ENCODE measurements at places on chromosomes 12 and 14.
A peak's percentile ranks its signal among the peaks of the same experiment; 100 is the strongest.

- peak; percentile 68 for DNase-seq
Observed at GRCh38 chr14:61475316-61475715, 153.9 kb downstream of the PRKCH start.

DNA sequence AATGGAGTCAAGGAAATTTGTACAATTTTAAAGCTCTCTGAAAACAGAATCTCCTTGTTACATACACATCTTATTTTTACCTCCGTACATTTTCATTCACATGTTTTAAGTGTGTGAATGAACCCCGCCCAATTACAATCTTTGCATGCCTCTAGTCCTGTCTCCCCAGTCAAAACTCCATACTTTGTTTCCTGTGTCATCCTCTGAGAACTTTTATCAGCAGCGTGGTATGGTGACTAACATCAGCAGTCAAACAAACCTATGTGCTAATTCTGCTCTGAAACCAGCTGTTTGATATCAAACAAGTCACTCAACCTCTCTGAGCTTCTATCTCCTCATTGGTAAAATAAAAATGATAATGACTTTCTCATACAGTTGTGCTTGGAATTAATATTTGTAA is 15.8 kb upstream of the ERGIC2 start:
- DNase-seq: no peak

- DNase-seq: no peak
Observed at GRCh38 chr14:38302966-38303365, 47.1 kb upstream of the CLEC14A start.

GRCh38 chr14:35333264-35333730 is 41.1 kb downstream of the PSMA6 start:
- DNase-seq: no peak

DNA sequence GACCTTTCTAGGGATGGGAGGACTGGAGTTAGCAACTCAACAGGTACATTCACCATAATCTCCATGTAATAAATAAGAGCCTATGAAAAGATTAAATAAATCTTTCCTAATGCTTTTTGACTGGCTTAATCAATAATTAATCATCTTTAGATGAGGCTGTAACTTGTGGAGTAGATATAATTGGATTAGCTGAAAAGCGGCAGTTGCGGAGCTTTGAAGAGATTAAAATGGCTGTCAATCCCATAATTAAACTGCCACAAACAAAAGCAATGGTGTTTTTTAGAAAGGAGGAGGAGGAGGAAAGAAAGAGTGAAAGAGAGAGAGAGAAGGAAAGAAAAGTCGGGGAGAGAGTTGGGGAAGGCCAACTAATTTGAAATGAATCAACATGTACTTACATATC is 70.7 kb upstream of the TMEM263 start:
- DNase-seq: no peak

DNA sequence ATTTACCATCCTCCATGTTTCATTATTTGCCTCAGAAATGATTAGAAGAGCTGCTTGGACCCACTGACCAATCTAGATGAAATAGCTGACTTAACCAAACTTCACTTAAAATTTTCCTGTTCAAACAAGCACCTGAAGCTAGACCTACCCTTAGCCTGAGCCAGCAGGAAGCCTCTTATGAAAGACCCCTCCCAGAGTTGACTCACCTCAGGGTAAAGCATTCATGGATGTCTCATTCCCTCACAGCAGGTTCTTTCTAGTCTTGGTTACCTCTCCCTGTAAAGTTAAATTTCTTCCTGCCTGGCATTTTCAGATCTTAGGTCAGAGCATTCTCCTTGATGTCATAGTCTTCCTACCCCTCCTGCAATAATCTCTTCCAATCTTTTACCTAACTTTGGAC is 1209.8 kb downstream of the FLRT2 start:
- no peak for DNase-seq

DNA sequence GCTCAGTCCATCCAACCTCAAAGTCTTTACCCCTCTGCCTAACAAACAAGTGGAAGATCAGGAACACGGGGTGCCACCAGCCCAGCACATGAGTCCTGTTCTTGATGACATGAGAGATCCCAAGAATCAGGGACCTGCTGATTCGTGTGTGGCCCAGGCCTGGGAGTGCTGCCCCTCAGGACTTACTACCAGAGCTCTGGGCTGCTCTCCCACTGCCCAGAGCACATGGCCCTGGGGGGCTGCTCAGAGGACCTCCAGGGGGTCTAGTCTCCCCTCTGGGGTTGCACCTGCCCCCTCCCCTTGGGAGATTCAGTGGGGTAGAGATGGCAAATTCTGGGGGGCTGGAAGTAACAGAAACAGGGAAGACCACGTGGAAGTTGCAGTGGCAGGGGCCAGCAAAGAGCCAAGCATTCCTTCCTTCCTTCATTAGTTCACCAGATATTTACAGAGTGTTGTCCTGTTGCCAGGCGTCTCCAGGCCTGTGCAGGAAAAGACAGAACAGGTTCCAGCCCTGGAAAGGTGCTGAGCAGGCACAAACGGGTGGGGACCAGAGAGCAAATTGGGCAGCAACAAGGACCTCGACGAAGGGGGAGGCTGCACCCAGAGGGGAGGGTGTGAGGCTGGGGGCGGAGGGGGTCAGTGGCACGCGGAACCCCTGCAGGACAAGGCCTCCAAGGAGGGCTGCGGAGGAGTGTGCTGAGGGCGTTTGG is 45.1 kb upstream of the MEG3 start:
- no peak for DNase-seq

GRCh38 chr14:24093207-24093900 is 757 bp upstream of the PCK2 start:
- no peak for DNase-seq

- no peak for DNase-seq
Observed at GRCh38 chr12:92927055-92927435, 2.0 kb downstream of the EEA1 start.

- no peak for DNase-seq
Observed at GRCh38 chr14:95531473-95531872, 3.4 kb upstream of the GLRX5 start.

- no peak for DNase-seq
Observed at GRCh38 chr14:68705741-68706283, 87.1 kb downstream of the ZFP36L1 start.

- no peak for DNase-seq
Observed at GRCh38 chr12:131959116-131959515, 9.4 kb downstream of the EP400 start.

DNA sequence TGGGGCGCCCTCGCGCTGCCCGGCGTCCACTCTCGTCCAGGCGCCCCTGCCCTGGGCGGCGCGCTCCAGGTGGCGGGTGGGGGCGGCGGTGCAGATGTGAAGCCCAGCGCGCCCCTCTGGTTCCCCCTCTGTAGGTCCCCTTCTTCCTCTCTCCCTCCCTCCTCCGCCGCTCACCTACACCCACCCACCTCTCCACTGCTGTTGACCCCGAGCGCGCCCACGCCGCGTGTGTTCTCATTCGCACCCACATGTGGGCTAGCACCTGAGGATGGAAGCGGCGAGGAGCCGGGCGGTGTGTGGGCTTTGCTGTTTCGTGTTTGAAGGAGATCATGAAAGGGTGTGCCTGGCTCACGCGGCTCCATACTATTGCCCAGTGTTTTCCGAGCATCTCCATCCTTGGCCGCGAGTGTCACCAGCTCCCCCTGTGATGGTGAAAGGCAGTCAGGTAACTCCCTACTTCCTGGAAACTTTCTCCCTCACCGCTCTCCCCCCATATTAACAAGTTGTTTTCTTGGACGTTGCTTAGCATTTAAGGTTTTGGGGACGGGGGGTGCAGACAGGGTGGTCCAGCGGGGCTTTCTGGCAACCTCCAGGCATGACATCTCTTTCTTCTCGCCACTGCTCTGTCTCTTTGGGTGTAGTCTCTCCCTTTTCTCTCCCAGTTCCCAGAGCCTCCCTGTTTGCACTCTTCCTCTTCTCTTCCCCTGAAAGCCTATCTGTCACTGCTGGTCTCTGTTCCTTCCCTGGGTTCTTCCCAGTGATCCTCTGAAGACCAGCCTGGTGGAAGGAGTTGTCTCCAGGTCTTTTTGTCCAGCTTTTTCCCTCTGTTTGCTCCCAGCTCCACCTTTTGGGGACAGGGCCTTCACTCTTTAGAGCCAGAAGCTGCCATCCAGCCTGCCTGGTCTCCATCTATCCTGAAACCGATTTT is 1.6 kb downstream of the CACNA1C start:
- peak; percentile 52 for DNase-seq

DNA sequence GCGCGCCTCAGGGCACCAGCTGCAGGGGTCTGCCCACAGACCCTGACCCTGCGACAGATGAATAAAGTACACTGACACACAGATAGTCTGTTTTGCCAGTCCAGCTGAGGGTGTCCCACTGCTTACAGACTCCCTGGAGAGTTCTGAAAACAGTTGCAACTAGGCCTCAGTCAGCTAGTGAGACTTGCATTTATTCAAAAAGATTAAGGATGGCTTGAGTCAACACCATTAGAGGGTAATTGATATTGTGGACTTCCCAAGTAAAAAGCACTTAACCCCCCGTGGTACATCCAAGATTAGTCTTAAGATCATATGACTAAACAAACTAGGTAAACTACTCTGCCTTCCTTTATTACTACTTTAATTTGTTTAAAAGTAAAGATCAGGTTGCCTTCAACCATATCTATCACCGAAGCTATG is 11.1 kb upstream of the PSEN1 start:
- no peak for DNase-seq
